ENCODE measurements at places on chromosomes 5 and 9. TPM values are rescaled to one million over a fixed set of nuclear protein-coding genes. Genes with fewer than 3 reads are reported as not detected.

- DNase-seq, result no peak
Measured at GRCh38 chr9:107214381-107214780, 68.7 kb upstream of the RAD23B start.

GRCh38 chr9:14936491-14936890 lies 26.3 kb upstream of the FREM1 start:
- no peak for DNase-seq

DNA sequence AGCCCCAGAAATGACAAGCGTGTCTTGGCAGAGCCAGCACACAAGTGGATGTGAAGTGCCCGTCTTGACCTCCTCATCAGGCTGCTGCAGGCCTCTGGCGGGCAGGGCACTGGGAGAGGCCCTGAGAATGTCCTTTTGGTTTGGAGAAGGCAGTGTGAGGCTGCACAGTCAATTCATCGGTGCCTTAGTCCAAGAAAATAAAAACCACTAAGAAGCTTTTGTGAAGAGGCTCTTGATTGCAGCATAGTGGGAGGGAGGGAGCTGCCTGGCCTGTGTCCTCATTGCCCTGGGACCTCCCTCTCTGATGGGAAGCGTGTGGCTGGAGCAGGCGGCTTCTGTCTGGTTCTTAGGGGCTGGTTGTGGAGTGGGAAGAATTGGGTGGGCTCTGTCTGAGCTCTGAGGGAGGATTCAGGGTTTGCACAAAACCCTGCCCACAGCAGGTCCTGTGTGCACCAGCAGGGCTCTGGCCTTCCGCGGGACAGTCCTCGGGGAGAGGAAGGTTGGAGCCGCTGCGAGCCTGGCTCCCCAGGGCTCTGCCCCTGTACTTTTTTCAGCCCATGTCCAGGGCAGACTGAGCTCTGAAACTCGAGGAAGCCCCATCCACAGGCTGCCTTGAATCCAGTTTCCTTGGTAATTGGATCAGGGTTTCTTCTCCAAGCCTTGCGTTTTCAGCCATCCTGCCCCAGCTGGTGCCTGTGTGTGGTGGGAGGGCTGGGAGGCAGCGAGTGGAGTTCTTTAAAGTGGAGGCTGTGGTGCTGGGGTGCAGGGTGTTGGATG lies 1.1 kb downstream of the HRCT1 start:
- peak; percentile 76 for DNase-seq

GGTA1 gene
- 27.9 TPM for total RNA-seq

DNA sequence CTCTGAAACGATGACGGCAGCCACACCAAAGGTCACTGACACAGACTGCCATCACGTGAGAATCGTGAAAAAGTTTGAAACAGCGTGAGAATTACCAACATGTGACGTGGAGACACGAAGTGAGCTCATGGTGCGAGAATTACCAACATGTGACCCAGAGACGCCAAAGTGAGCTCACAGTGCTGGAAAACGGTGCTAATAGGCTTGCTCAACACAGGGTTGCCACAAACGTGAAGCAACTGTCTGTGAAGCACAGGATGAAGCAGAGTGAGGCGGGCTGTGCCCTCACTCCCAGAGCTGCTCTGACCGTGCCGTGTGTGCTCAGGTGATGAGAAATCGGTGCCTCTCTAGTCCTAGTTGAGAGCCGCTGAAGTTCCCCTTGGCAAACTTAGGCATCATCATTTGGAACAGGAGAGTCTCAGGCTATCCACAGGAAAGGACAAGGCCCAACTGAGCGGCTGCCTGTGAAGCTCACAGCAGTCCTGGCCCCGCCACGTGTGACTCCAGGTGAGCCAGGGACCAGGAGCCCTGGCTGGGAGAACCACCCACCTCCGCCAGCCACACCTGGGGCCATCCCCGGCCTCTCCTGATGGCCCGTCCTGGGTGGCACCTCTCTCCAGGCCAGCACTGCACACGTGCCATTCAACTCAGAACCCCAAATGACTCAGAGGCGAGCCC lies 29.8 kb upstream of the SLC6A3 start:
- DNase-seq, result peak; percentile 48

GRCh38 chr5:106311230-106311915 lies 1359.4 kb downstream of the EFNA5 start:
- DNase-seq, result no peak

DNA sequence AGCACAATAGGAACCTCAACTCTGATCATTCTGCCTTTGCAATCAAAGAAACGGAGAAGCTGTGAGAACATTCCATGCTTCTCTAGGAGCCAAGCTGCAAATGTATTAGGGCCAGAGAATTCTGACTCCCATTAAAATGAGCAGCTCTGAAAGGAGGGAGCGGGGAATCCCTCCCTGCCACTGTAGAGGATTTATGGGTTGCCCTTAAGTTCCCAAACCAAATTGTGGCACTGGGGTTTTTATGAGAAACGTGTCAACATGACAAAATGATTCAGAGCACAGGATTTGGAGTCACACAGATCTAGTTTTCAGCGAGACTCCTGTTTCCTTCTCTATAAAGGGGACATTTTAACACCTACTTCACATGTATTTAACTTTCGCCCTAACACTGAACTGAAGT lies 1.8 kb downstream of the IL6ST start:
- no peak for DNase-seq

DNA sequence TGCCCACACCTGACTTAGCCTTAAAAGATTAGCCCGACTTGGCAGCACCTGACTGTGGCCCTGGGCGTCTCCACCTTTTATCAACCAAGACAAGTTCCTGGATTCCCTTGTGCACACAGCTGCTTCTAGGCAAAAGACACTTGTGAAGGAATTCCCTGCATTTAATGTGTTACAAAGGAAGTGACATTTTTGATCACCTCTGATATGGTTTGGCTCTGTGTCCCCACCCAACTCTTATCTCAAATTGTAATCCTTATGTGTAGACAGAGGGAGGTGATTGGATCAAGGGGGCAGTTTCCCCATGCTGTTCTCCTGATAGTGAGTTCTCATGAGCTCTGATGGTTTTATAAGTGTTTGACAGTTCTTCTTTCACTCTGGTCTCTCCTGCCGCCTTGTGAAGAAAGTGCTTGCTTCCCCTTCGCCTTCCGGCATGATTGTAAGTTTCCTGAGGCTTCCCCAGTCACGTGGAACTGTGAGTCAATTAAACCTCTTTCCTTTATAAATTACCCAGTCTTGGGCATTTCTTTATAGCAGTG lies 2.6 kb upstream of the CPEB4 start:
- no peak for DNase-seq

GRCh38 chr9:129335464-129336129 lies 157.5 kb upstream of the IER5L start:
- no peak for DNase-seq

SLC25A2 gene
- total RNA-seq, result not detected
